PC-9 (cell line): ENCODE measurements at places on chromosomes 12 and 14. TPM values are rescaled to one million over a fixed set of nuclear protein-coding genes. Genes with fewer than 3 reads are reported as not detected.

EIF2S3B gene
- 0.96 and 1.0 TPM in 2 replicates for total RNA-seq

TAS2R9 gene
- total RNA-seq = not detected in 2 replicates

- H3K4me3 ChIP-seq = no peak overlapping the region
- H3K36me3 ChIP-seq = peaks cover 11% of the 10 kb centered on the region
- H3K27me3 ChIP-seq = no peaks in the 10 kb centered on the region
- H3K27ac ChIP-seq = peak overlapping the region; percentile 97; the same call in 1 of the 2 replicates
These were observed 178.3 kb downstream of the EMP1 start for GRCh38 chr12:13374793-13375192.

GRCh38 chr14:71780822-71781221 is 151.4 kb upstream of the RGS6 start:
- no peaks in the 10 kb centered on the region for H3K36me3 ChIP-seq
- no peak for DNase-seq
- no peak overlapping the region for H3K4me3 ChIP-seq
- no peak overlapping the region for H3K27ac ChIP-seq
- no peaks in the 10 kb centered on the region for H3K27me3 ChIP-seq

- H3K36me3 ChIP-seq = no peaks in the 10 kb centered on the region
These were observed 90.9 kb upstream of the MANSC4 start for GRCh38 chr12:27870939-27871338.

DEGS2 gene
- 0.11 and 0.15 TPM in 2 replicates for total RNA-seq

DNAJC22 gene
- total RNA-seq = 3.7 and 4.7 TPM in 2 replicates

- H3K4me1 ChIP-seq = peaks cover 36% of the 10 kb centered on the region
- H3K27ac ChIP-seq = no peak overlapping the region
- H3K27me3 ChIP-seq = no peaks in the 10 kb centered on the region
- H3K36me3 ChIP-seq = no peaks in the 10 kb centered on the region
These were observed 2.5 kb downstream of the PLEK2 start for GRCh38 chr14:67409461-67409860.

- peaks cover 17% of the 10 kb centered on the region for H3K4me1 ChIP-seq
- no peaks in the 10 kb centered on the region for H3K27me3 ChIP-seq
- H3K4me3 ChIP-seq = peak overlapping the region; percentile 64
- H3K36me3 ChIP-seq = no peaks in the 10 kb centered on the region
These were observed 1.2 kb downstream of the KHNYN start for GRCh38 chr14:24430682-24431568.

DNA sequence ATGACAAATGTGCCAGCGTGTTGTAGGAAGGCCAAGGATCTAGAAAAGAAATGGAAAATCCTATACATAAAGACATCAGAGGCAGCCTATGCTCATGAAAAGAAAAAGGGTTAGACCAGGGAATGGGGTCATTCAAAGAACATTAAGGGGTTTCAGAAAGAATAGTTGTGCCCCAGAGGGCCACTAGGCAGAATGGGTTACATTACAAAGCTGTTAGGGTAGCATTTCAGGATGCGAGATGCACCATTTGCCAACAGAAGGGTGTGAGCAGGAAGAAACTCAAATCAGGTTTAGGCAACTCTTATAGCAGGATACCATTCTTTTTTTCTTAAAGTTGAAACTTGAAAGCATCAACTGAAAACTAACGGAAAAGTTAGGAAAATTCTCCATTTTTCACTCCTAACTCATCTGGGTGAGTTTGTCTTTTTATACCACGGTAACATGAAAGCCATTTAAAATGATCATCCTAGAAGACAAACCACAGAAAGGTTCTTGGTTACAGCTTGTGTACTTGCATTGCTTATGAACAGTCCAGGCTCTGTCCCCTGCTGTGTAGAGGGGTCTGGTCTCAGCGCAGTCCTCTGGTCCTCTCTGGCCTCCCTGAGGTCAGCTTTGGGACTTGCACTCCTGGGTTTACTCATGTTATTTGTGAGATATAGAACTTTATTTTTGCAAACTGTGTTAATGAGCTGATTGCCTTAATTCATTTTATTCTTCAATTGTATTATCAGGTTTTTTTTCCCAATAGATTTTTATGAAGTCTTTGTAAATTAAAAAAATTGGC is 209.1 kb downstream of the DACT1 start:
- no peak for DNase-seq
- H3K27me3 ChIP-seq = peaks cover 14% of the 10 kb centered on the region; the same call in 1 of the 2 replicates
- H3K4me1 ChIP-seq = no peaks in the 10 kb centered on the region
- H3K4me3 ChIP-seq = no peak overlapping the region
- no peak overlapping the region for H3K27ac ChIP-seq

SLC10A1 gene
- total RNA-seq = not detected in 2 replicates

TBX3 gene
- total RNA-seq = not detected in 2 replicates

GRCh38 chr14:50342221-50343078 is 30.3 kb downstream of the DMAC2L start:
- H3K4me1 ChIP-seq = peaks cover 6% of the 10 kb centered on the region
- no peak for DNase-seq
- H3K27ac ChIP-seq = no peak overlapping the region
- no peaks in the 10 kb centered on the region for H3K36me3 ChIP-seq

TTC6 gene
- 4.7 and 5.2 TPM in 2 replicates for total RNA-seq

TPI1 gene
- total RNA-seq = 1,080 and 1,199 TPM in 2 replicates

DNA sequence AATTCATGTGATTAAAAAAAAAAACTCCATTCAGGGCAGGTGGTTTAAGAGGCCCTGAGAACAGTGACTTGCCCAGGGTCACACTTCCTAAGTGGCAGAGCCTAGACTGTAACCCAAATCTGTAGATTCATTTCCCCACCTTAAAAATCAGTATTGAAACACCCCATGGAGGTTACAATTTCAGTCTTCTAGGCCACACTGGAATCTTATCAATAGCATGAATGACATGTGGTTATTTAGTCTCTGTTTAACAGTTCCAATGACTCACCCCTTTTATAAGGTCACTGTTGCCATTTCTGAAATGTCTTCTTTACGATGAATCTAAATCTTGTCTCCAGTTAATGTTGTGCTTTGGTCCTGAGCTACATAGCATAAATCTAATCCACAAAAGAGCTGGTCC is 262.3 kb upstream of the GRIP1 start:
- no peak overlapping the region for H3K4me3 ChIP-seq
- H3K27ac ChIP-seq = no peak overlapping the region
- H3K27me3 ChIP-seq = no peaks in the 10 kb centered on the region
- H3K4me1 ChIP-seq = no peaks in the 10 kb centered on the region
- DNase-seq = no peak

- H3K4me3 ChIP-seq = peak overlapping the region; percentile 50
- H3K4me1 ChIP-seq = peaks cover 41% of the 10 kb centered on the region
- H3K27me3 ChIP-seq = no peaks in the 10 kb centered on the region
- no peak for DNase-seq
These were observed 325 bp downstream of the CRIP1 start for GRCh38 chr14:105486974-105487448.

DNA sequence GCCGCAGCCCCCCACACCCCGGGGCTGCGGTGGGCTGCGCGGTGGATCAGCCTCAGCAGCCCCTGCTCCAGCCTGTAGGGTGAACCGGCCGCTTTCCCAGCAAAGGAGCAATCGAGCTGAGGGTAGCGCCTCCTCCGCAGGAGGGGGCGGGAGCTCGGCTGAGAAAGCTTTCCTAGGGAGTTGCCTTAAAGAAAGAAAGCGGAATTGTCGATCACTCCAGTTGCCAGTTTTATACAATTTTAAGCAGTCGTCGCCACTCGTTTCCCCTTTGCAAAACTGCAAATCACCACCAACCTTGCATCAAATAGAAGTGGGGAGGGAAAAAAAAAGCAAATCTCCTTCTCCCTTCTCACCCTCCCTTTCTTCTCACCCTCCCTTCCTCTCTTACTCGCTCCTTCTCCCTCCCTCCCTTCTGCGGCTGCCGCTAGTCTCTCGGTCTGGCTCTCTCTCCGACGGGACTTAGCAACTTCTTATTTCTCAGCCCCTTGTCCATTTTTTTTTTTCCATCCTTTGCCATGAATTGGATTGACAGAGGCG is at the start of gene PDE3A:
TSS of gene PDE3A (plus strand) at position 424 of the 537 bp plus-strand sequence. CDS start 748 bp downstream, outside the sequence.
- H3K4me1 ChIP-seq = no peaks in the 10 kb centered on the region
- H3K27me3 ChIP-seq = peaks cover 13% of the 10 kb centered on the region
- no peak for DNase-seq

DIO3 gene
- 0.26 TPM in 1 of 2 replicates, not detected in the other for total RNA-seq

PPP4R4 gene
- not detected in 2 replicates for total RNA-seq

DNA sequence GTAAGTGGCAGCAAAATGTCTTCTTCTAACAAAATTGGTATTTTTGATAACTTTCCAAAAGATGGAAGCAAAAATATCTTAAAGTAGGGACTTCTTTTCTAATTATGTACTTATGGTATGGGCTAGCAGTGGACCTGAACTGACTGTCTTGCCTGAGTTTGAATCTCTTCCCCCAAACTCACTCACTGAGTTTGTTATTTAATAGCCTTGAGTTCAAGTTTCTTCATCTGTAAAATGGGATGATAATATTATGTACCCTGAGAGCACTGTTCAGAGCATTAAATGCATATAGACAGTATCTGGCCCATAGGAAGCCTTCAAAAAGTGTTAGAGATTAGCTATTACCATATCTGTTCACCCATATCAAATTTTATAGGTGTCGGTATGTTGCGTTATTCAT is 210.4 kb upstream of the NUDT4 start:
- no peak overlapping the region for H3K27ac ChIP-seq
- no peaks in the 10 kb centered on the region for H3K36me3 ChIP-seq
- DNase-seq = no peak
- H3K4me3 ChIP-seq = no peak overlapping the region
- H3K27me3 ChIP-seq = no peaks in the 10 kb centered on the region
- peaks cover 20% of the 10 kb centered on the region for H3K4me1 ChIP-seq

DNA sequence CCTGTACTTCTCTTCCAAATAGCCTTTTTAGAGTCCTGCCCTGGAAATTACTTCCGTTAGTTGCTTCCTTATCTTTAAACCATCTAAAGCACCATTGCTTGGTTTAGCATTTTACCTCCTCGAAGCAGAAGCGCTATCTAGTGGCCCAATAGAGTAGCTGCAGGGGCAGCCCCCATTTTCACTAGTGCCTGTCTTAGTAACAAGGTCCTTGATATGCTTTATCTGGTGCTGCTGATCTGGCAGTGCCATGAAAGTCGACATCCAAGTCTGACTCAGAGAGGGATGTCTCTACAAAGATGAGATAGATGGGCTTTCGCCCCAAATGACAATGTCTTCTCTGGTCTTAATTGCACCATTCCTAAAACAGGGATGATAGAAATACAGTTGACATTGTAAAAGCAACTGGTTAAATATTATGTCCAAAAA is 25.0 kb upstream of the CIT start:
- H3K36me3 ChIP-seq = no peaks in the 10 kb centered on the region
- no peak overlapping the region for H3K27ac ChIP-seq
- peak; percentile 68 for DNase-seq
- H3K4me1 ChIP-seq = no peaks in the 10 kb centered on the region

IL26 gene
- total RNA-seq = not detected in 2 replicates

- H3K4me1 ChIP-seq = peaks cover 41% of the 10 kb centered on the region
- no peaks in the 10 kb centered on the region for H3K27me3 ChIP-seq
- no peak overlapping the region for H3K27ac ChIP-seq
- no peak overlapping the region for H3K4me3 ChIP-seq
- DNase-seq = no peak
- H3K36me3 ChIP-seq = no peaks in the 10 kb centered on the region
These were observed 7.5 kb downstream of the HIP1R start for GRCh38 chr12:122842505-122843405.

CAPS2 gene
- 18.9 and 19.8 TPM in 2 replicates for total RNA-seq

ANKS1B gene
- not detected in 2 replicates for total RNA-seq

MEG3 gene
- total RNA-seq = not detected in 2 replicates

GRCh38 chr12:11759899-11760298 is 110.4 kb downstream of the ETV6 start:
- no peaks in the 10 kb centered on the region for H3K36me3 ChIP-seq
- H3K4me3 ChIP-seq = no peak overlapping the region
- H3K4me1 ChIP-seq = no peaks in the 10 kb centered on the region
- DNase-seq = no peak
- H3K27me3 ChIP-seq = no peaks in the 10 kb centered on the region
- H3K27ac ChIP-seq = no peak overlapping the region

- no peaks in the 10 kb centered on the region for H3K36me3 ChIP-seq
- H3K4me1 ChIP-seq = no peaks in the 10 kb centered on the region
- no peak overlapping the region for H3K27ac ChIP-seq
- peaks cover 7% of the 10 kb centered on the region; the same call in 1 of the 2 replicates for H3K27me3 ChIP-seq
- H3K4me3 ChIP-seq = no peak overlapping the region
- DNase-seq = no peak
These were observed 28.7 kb downstream of the SMUG1 start for GRCh38 chr12:54160089-54160488.

DNA sequence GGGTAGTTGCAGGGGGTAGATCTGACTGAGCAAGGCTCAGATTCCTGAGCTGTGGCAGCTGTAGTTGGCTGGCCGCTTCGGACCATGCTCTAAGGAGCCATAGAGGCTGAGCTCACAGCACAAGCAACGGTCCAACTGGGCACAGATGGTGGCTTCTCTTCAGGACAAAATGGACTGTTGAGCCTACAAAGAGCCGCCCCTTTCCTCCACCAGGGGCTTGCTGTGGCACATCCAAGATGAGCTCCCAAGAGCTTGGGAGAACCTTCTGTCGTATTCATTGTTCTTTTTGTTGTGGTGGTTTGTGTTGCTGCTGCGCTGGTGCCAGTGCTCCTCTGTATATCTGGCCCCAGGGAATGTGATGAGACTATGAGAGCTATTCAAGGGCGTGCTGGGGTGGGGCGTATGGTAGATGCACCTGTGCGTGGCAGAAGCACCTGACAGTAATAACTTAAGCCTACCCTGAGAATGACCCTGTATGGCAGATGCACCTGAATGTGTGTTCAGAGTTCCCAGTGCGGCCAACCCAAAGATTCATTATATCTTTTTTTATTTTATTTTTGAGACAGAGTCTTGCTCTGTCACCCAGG is 17.8 kb upstream of the LGALS3 start:
- H3K27me3 ChIP-seq = no peaks in the 10 kb centered on the region
- H3K27ac ChIP-seq = no peak overlapping the region
- no peak overlapping the region for H3K4me3 ChIP-seq
- no peaks in the 10 kb centered on the region for H3K36me3 ChIP-seq

DNA sequence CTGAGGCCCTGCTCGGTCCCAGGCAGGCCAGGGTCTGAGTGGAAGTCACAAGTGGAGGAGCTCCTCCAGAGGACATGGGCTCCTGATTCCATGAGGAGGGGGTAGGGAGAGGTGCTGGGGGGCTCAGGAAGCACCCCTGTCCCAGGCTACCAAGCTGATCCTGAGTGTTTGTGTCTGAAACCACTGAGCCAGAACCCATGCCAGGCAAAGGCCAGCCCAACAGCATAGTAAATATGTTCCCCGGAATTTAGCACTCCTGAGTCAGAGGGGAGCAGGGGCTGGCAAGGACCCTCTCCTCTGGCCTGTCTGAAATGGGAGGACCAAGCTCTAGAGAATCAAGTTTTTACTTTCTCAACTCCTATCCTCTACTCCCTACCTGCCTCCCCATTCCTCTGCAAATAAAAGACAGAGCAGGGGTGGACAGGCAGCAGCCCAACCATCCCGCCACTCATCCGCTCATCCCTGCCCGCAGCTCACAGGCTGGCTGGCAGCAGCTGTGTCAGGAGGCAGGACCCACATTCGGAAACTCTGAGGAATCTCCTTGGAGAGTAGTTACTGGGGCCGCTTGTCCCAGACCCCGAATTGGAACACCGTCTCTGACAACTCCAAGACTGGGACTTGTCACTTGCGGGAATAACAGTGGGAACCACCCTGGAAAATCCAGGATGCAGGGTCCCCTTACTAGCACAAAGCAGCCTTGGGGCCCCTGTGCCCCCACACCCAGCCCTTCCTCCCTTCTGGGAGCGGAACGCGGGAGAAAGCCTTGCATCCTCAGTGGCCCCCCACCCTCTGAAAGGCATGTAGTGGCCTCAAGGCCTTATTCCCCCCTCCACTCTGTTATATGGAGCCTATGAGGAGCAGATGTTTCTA is 102.5 kb downstream of the ZFP36L1 start:
- H3K4me3 ChIP-seq = no peak overlapping the region
- DNase-seq = no peak

FGF6 gene
- not detected in 2 replicates for total RNA-seq
